ENCODE measurements at places on chromosomes 7 and 10.

DNA sequence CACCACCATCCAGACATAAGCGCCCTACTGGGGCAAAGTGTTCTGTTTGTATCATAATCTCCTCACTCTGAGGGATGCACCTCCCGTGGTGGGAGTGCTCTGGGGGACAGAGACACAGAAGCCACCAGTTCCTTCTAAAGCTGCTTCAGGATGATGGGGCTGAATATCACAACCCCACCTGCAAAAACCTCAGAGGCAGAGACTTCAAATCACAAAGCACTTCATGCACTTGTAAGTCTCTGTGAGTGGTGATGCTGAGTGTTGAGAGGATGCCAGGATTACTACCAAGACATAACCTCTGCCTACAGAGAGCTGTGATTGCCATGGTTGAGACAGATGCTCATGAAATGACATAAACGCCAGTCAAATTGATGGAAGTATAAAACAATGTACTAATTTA lies 255.5 kb downstream of the CALN1 start:
- DNase-seq, result no peak

- no peak for DNase-seq
Observed at GRCh38 chr10:43166207-43166879, 28.1 kb downstream of the CSGALNACT2 start.

DNA sequence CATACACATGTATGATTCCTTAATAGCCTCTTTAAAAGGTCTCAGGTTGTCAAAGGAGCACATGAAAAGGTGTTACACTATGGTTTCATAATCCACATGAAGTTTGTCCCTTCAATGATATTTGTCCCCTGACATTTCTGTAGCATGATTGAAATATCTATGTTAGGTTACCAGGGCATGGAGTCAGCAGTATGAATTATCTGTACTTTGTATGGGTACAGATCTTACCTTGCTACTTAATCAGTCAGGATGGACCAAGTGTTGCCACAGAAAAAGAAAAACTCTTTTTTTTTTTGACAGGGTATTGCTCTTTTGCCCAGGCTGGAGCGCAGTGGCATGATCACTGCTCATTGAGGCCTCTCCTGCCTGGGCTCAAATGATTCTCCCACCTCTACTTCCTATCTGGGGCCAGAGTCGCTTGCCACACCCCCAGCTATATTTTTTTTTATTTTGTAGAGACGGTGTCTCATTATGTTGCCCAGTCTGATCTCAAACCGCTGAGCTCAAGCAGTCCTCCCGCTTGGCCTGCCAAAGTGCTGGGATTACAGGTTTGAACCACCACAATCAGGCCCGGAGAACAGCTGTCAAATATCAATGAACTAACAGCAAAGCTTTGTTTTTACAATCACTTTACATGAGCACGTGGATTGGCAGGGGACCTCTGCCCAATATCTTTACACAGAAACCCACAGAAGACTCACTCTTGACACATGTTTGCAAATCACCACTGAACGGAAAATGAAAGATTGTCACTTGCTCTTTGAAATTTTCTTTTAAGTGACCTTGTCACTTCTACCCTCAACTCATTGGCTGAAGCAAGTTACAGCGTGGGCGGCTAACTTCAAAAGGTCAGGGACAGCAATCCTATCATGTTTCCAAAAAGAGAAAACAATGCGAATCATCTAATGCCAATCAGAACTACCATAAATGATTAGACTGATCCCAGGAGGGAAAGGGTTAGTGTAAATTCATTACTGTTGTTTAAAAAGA lies 140.2 kb downstream of the PRKG1 start:
- no peak for DNase-seq

DNA sequence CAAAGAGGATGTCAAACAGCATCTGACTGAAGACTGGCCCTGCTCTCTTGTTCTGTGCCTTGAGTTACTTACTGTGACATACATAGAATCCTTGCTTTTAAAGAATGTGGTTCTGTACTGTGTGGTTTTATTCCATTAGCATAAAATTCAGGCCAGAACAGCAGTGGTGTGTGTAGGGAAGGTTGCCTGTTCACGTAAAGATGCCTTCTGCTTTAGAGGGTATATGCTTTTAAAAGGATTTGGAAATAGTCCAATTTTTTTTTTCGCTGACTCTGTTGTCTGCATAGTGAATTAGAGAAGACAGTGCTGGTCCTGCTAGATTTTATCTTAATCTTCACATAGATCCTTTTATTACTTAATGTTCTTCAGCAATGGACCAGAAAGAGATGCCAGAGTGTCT lies 470.8 kb upstream of the SEMA3A start:
- no peak for DNase-seq

Data from stimulated activated CD8-positive, alpha-beta memory T cell treated with anti-CD3 and anti-CD28 coated beads, Interleukin-4, amount 100 ng/mL, for 1 hour (primary cell).